ENCODE measurements at places on chromosomes 7 and 10. TPM values are rescaled to one million over a fixed set of nuclear protein-coding genes. Genes with fewer than 3 reads are reported as not detected.

GRCh38 chr10:128011059-128011979, 104.4 kb downstream of the PTPRE start:
- no peak overlapping the region for H3K4me3 ChIP-seq
- H3K4me1 ChIP-seq, result no peaks in the 10 kb centered on the region
- no peaks in the 10 kb centered on the region for H3K27me3 ChIP-seq

- no peaks in the 10 kb centered on the region for H3K27me3 ChIP-seq
- no peak overlapping the region for H3K27ac ChIP-seq
- DNase-seq, result no peak
- no peaks in the 10 kb centered on the region for H3K4me1 ChIP-seq
- no peaks in the 10 kb centered on the region for H3K36me3 ChIP-seq
Observed at GRCh38 chr10:120360571-120360970, 96.5 kb upstream of the PLPP4 start.

- H3K4me1 ChIP-seq, result no peaks in the 10 kb centered on the region
- H3K4me3 ChIP-seq, result no peak overlapping the region
- no peak for DNase-seq
- H3K27ac ChIP-seq, result no peak overlapping the region
- no peaks in the 10 kb centered on the region for H3K27me3 ChIP-seq
Observed at GRCh38 chr7:156682928-156683327, 42.4 kb downstream of the RNF32 start.

- no peak for DNase-seq
- H3K27me3 ChIP-seq, result no peaks in the 10 kb centered on the region
- no peaks in the 10 kb centered on the region for H3K36me3 ChIP-seq
- no peaks in the 10 kb centered on the region for H3K4me1 ChIP-seq
Observed at GRCh38 chr10:34213193-34213804, 601.8 kb downstream of the PARD3 start.

DNA sequence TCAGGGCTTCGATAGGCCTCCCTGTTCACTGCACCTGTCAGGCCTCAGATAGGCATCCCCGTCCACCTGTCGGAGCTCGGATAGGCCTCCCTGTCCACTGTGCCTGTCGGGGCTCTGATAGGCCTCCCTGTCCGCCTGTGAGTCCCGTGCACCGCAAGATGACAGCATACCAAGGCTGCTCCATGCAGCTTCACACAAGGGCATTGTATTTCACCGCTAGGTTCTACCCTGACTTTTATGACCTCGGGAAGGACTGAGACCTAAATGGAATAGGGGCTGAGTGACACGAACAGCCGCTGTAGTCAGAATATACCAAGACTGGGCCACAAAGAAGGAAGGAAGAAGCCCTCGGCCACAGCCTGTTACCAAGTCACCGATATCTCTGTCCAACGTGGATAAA, 271.2 kb downstream of the DIP2C start:
- DNase-seq, result no peak
- H3K4me3 ChIP-seq, result no peak overlapping the region
- H3K27me3 ChIP-seq, result no peaks in the 10 kb centered on the region
- H3K27ac ChIP-seq, result no peak overlapping the region
- no peaks in the 10 kb centered on the region for H3K36me3 ChIP-seq
- no peaks in the 10 kb centered on the region for H3K4me1 ChIP-seq

DNA sequence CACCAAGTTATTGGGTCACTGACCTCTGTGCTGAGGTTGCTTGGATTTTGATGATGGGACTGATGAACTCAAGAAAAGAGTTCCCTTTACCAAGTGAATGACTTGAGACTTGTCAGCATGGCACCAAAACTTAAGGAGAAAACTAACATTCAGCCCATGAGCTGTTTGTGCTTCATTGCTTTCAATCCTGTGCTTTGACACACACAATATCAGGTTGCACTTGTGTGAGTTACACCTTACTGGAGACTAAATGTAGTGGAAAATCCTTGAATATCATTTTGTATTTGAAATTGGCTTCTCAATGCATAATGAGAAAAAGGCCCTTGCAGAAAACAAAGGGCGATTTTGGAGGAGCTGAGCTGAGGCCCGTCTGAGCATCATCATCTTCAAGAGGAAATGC, 2.7 kb downstream of the BAG3 start:
- no peaks in the 10 kb centered on the region for H3K4me1 ChIP-seq
- DNase-seq, result no peak
- no peaks in the 10 kb centered on the region for H3K36me3 ChIP-seq
- H3K4me3 ChIP-seq, result no peak overlapping the region

- no peak for DNase-seq
- H3K4me3 ChIP-seq, result no peak overlapping the region
- H3K4me1 ChIP-seq, result peaks cover 2% of the 10 kb centered on the region
- no peak overlapping the region for H3K27ac ChIP-seq
- H3K36me3 ChIP-seq, result no peaks in the 10 kb centered on the region
- H3K27me3 ChIP-seq, result no peaks in the 10 kb centered on the region
Observed at GRCh38 chr7:50728184-50728583, 54.5 kb downstream of the GRB10 start.

GRCh38 chr7:95684037-95684436, 87.7 kb upstream of the PDK4 start:
- no peaks in the 10 kb centered on the region for H3K36me3 ChIP-seq
- no peaks in the 10 kb centered on the region for H3K4me1 ChIP-seq
- no peaks in the 10 kb centered on the region for H3K27me3 ChIP-seq
- DNase-seq, result no peak

GRCh38 chr7:45236666-45237065, 79.1 kb downstream of the RAMP3 start:
- no peak overlapping the region for H3K27ac ChIP-seq
- no peaks in the 10 kb centered on the region for H3K27me3 ChIP-seq
- no peaks in the 10 kb centered on the region for H3K4me1 ChIP-seq
- no peak overlapping the region for H3K4me3 ChIP-seq

DNA sequence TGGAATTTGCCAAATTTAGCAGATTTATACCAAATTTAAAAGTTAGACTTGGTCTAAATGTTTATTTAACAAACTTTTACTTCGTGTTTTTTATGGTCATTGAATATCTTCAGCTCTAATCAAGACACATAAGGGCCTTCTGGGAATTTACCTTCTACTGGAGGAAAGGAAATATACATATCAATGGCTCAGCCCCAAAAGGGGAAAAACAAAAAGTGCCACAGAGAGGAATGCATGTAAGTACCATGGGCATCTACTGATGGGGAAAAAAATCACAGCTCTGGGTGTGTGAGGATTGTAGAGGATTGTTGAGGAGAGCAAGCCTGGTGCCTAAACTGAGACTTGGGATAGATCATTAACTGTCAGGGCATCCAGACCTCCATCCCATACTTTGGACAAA, 260.3 kb downstream of the SORCS1 start:
- no peak overlapping the region for H3K4me3 ChIP-seq
- H3K36me3 ChIP-seq, result no peaks in the 10 kb centered on the region

DNA sequence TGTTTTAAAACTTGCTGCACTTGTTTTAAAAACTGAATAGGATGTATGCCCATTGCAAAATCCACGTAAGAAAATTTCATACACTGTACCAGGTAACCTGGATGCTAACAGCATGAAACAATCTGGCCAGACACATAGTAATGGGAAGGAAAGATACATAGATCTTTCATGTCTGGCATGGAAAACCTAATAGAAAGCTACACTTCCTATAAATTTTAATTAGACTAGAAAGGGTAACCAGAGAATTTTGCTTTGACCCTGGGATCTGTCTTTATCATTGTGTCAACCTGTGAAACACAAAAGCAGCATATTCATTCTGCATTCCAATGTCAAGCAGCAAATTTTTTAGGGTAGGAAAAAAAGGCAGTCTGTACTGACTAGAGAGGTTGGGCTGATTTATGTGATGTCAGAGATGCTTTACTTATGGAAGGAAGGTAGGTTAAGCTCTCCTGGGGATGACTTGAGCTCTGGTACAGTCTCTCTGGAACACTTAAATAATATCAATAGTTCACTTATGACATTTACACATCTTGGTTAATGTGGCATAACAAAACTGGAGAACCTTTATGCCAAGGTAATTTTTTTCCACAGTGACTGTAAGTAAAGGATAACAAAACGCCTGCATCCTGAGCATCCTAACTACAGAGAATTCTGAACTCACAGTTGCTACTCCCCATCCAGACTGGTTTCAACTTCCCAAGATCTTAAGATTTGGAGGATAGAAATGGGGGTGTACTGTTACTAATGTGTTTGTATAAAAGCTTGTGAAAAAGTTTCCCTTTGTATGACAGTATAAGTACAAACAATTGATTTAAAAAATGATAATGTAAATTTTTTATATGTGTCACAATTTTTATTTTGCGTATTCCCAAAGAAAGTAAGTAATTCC, 44.7 kb downstream of the DOCK4 start:
- H3K4me3 ChIP-seq, result no peak overlapping the region
- H3K36me3 ChIP-seq, result no peaks in the 10 kb centered on the region
- H3K27ac ChIP-seq, result no peak overlapping the region
- H3K27me3 ChIP-seq, result no peaks in the 10 kb centered on the region
- peaks cover 26% of the 10 kb centered on the region for H3K4me1 ChIP-seq
- no peak for DNase-seq

GRCh38 chr7:24967696-24968095, 12.3 kb downstream of the OSBPL3 start:
- DNase-seq, result no peak
- no peak overlapping the region for H3K4me3 ChIP-seq
- no peaks in the 10 kb centered on the region for H3K36me3 ChIP-seq
- peaks cover 19% of the 10 kb centered on the region for H3K4me1 ChIP-seq

- no peaks in the 10 kb centered on the region for H3K4me1 ChIP-seq
- DNase-seq, result no peak
- H3K27ac ChIP-seq, result no peak overlapping the region
- H3K36me3 ChIP-seq, result no peaks in the 10 kb centered on the region
- H3K27me3 ChIP-seq, result no peaks in the 10 kb centered on the region
Observed at GRCh38 chr10:129788215-129788614, 175.9 kb downstream of the EBF3 start.

GRCh38 chr10:6195376-6195775, 7.4 kb upstream of the PFKFB3 start:
- no peak overlapping the region for H3K4me3 ChIP-seq
- no peaks in the 10 kb centered on the region for H3K4me1 ChIP-seq
- H3K27ac ChIP-seq, result no peak overlapping the region
- H3K27me3 ChIP-seq, result peaks cover 14% of the 10 kb centered on the region
- DNase-seq, result no peak

GRCh38 chr10:118812393-118812740, 57.6 kb upstream of the CACUL1 start:
- no peaks in the 10 kb centered on the region for H3K27me3 ChIP-seq
- no peak overlapping the region for H3K4me3 ChIP-seq
- H3K4me1 ChIP-seq, result peaks cover 3% of the 10 kb centered on the region
- H3K27ac ChIP-seq, result no peak overlapping the region
- no peaks in the 10 kb centered on the region for H3K36me3 ChIP-seq

DNA sequence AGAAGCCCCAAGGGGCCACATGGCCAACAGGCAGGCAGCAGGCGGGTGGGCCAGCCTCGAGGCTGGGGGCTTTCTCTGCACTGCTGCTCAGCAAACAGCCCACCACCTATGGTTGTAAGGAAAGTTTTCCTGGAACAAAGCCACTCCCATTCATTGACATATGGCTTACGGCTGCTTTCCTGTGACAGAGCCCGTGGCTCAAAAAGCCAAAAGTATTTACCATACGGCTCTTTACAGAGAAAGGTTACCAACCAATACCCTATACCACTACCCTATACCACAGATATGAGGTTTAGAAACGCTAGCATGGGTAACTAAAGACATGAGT, 152.7 kb downstream of the MAD1L1 start:
- H3K27me3 ChIP-seq, result no peaks in the 10 kb centered on the region
- peaks cover 4% of the 10 kb centered on the region for H3K4me1 ChIP-seq
- no peaks in the 10 kb centered on the region for H3K36me3 ChIP-seq
- no peak overlapping the region for H3K27ac ChIP-seq

GRCh38 chr7:4244041-4244440, 438.1 kb upstream of the FOXK1 start:
- H3K27ac ChIP-seq, result no peak overlapping the region
- DNase-seq, result no peak
- H3K27me3 ChIP-seq, result no peaks in the 10 kb centered on the region
- no peak overlapping the region for H3K4me3 ChIP-seq
- H3K4me1 ChIP-seq, result peaks cover 15% of the 10 kb centered on the region

GRCh38 chr7:13508586-13508985, 480.9 kb downstream of the ETV1 start:
- H3K4me1 ChIP-seq, result no peaks in the 10 kb centered on the region
- H3K27ac ChIP-seq, result no peak overlapping the region
- no peaks in the 10 kb centered on the region for H3K36me3 ChIP-seq
- no peak overlapping the region for H3K4me3 ChIP-seq
- no peak for DNase-seq
- no peaks in the 10 kb centered on the region for H3K27me3 ChIP-seq

Gene SPDYE8
- not detected for total RNA-seq

Gene ZNRF2
- 16.2 TPM for total RNA-seq

Gene ARHGAP22
- total RNA-seq, result 11.2 TPM

Gene SORCS1
- 4.9 TPM for total RNA-seq

Gene ABCA13
- total RNA-seq, result 0.13 TPM

Gene MSS51
- total RNA-seq, result 1.9 TPM

Gene GNGT1
- 0.26 TPM for total RNA-seq

Gene TMEM225B
- total RNA-seq, result not detected

Gene ZMYND11
- total RNA-seq, result 24.3 TPM

Gene PNLIPRP2
- not detected for total RNA-seq

Measured in H1 (cell line).